Activated naive CD4-positive, alpha-beta T cell treated with anti-CD3 and anti-CD28 coated beads for 36 hours (primary cell): ENCODE measurements at places on chromosomes 16 and 17.

DNA sequence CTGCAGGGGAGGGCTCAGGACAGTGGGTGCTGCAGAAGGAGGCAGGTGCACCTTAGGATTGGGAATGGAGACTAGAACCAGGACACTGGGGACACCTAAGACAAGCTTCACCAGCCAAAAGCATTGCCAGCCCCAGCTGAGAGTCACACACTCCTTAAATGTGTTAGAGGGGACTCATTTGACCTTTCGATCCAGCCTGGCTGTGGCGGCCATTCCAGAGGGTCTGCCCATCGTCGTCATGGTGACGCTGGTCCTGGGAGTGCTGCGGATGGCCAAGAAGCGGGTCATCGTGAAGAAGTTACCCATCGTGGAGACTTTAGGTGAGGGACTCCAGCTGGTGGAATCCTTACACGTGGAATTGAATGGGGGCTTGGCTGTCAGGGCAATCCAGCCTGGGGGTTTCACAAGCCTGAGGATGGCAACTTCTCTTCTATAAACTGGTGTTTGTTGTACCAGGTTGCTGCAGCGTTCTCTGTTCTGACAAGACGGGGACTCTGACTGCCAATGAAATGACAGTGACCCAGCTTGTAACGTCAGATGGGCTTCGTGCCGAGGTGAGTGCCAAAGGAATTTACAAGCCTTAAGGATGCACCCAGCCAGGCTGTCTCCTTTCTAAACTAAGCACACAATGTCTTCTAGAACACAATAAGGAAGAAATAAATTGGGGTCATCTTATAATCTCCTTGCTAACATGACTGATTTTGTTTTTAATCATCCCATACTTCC lies 65.3 kb downstream of the MEAK7 start:
- peaks cover 8% of the 10 kb centered on the region for H3K27me3 ChIP-seq
- no peaks in the 10 kb centered on the region for H3K36me3 ChIP-seq
- DNase-seq = no peak
- no peaks in the 10 kb centered on the region for H3K4me1 ChIP-seq

GRCh38 chr17:49996495-49997300 lies 1.7 kb upstream of the DLX3 start:
- peaks cover 66% of the 10 kb centered on the region for H3K27me3 ChIP-seq
- H3K4me1 ChIP-seq = peaks cover 27% of the 10 kb centered on the region
- H3K4me3 ChIP-seq = peak overlapping the region; percentile 47
- no peaks in the 10 kb centered on the region for H3K36me3 ChIP-seq

GRCh38 chr17:56593086-56593645 lies 333 bp upstream of the NOG start:
- peak overlapping the region; percentile 79 for H3K4me3 ChIP-seq
- H3K4me1 ChIP-seq = peaks cover 23% of the 10 kb centered on the region
- no peaks in the 10 kb centered on the region for H3K27me3 ChIP-seq
- H3K27ac ChIP-seq = no peak overlapping the region

- H3K27ac ChIP-seq = no peak overlapping the region
- peaks cover 7% of the 10 kb centered on the region for H3K4me1 ChIP-seq
- no peak for DNase-seq
- no peaks in the 10 kb centered on the region for H3K36me3 ChIP-seq
- no peak overlapping the region for H3K4me3 ChIP-seq
These were observed 276.2 kb upstream of the IRX5 start for GRCh38 chr16:54654429-54654828.

- no peak for DNase-seq
- peaks cover 17% of the 10 kb centered on the region for H3K36me3 ChIP-seq
- H3K4me1 ChIP-seq = peaks cover 13% of the 10 kb centered on the region
- H3K4me3 ChIP-seq = peak within 1 kb of the TSS; percentile 83
These were observed at the start of gene RPUSD1 for GRCh38 chr16:787978-788398. Gene RPUSD1, minus strand, starts transcription at chr16:788381. Its CDS starts 644 bp downstream, at chr16:787737.

DNA sequence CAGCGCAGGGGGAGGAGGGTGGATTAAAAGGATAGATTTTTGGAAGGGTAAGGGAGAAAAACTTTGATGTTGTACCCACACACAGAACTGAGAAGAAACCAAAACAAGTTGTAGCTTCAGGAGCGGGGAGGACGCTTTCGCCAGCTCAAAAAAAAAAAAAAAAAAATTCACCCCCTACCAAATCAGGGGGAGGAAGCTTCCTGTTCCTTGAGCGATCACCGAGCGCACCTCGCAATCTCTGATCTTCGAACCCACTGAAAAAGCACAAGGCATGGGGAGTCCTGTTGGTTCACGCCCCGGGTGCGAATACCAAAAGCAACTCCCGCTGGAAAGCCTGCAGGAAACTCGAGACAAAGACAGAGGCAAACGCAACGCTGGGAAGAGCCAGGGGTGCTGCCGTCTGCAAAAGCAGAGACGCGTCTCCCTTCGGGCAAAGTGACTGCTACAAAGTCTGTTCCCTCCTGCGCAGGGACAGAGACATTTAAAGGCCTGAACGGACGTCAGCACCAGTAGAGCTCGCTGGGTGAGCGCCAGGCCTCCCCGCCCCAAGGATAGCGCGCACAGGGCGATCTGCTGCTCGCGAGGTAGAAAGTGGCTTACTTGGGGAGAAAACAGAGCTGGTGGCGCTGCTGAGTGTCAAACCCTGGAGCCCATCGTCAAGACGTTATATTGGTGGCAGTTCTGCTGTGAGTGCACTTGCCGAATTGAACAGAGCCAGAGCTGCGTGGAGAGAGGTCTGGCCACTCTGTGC lies 190.4 kb downstream of the USP22 start:
- peaks cover 15% of the 10 kb centered on the region for H3K4me1 ChIP-seq
- no peak overlapping the region for H3K27ac ChIP-seq
- peaks cover 40% of the 10 kb centered on the region for H3K27me3 ChIP-seq
- peak; percentile 28 for DNase-seq
- H3K36me3 ChIP-seq = no peaks in the 10 kb centered on the region
- H3K4me3 ChIP-seq = peak overlapping the region; percentile 68

DNA sequence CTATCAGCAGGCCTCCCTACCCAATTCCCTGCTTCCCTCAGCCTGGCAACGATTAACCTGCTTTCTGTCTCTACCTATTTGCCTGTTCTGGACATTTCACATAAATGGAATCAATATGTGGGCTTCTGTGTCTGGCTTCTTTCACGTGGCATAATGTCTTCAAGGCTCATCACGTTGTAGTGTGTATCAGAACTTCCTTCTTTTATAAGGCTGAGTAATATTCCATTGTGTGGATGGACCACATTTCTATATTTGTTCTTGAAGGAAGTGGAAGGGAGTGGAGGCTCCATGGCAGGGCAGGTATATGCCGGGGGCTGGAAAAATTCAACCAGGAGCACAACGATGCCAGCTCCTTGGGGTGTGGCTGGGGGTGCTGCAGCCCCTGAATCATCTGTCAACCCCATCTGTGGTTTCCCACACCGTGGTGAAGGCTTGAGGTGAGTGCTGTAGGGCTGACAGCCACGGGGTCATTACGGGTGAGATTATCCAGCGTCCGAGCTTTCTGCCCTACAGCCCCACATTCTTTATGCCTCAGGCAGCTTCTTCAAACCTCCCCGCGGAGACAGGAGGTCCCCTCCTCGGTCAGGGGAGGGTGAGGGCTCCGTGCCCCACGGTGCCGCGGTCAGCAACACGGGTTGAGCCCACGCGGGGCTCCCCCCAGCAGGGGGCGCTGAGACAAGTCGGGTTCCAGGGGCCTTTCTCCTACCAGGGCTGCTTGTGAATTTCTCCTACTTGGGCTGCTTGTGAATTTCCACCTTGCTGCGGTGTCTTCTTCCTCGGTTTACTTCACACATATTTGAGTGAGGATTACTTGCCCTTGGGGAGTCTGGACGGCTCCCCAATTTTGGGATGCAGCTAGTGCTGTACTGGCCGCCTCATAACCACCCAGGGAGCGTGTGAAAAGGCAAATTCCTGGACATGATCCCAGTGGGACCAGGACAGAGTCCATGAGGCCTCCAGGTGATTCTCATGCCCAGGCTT lies 18.3 kb upstream of the WFIKKN2 start:
- no peak overlapping the region for H3K4me3 ChIP-seq
- H3K27ac ChIP-seq = no peak overlapping the region
- no peaks in the 10 kb centered on the region for H3K27me3 ChIP-seq
- no peaks in the 10 kb centered on the region for H3K4me1 ChIP-seq

GRCh38 chr17:1232786-1233185 lies 37.5 kb upstream of the BHLHA9 start:
- no peak overlapping the region for H3K27ac ChIP-seq
- DNase-seq = no peak
- H3K4me3 ChIP-seq = no peak overlapping the region
- peaks cover 1% of the 10 kb centered on the region for H3K36me3 ChIP-seq
- peaks cover 9% of the 10 kb centered on the region for H3K4me1 ChIP-seq

- no peak for DNase-seq
- H3K27ac ChIP-seq = no peak overlapping the region
- H3K36me3 ChIP-seq = peaks cover 6% of the 10 kb centered on the region
- H3K4me1 ChIP-seq = no peaks in the 10 kb centered on the region
- H3K27me3 ChIP-seq = no peaks in the 10 kb centered on the region
These were observed 65.1 kb downstream of the NUP93 start for GRCh38 chr16:56795011-56795410.

DNA sequence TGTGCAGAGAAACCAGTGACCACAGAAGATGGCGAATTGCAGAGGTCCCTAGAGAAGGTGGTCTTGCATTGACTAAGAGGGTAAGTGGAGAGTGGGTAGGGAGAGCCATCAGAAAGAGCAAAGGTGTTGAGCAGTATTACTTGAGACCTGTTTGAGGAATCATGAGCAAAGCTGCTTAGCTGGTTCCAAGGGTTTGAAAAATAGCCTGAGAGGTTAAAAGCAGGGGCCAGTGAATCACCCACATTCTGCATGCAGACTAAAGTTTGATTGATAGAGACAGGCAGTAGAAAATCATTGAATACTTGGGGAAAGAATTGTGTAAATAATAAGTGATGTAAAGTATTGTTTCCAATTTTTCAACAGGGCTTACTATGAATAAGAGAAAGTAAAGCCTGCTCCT lies 34.0 kb upstream of the KCNJ16 start:
- H3K27me3 ChIP-seq = no peaks in the 10 kb centered on the region
- no peaks in the 10 kb centered on the region for H3K36me3 ChIP-seq
- no peak for DNase-seq
- H3K4me3 ChIP-seq = no peak overlapping the region
- no peaks in the 10 kb centered on the region for H3K4me1 ChIP-seq
- H3K27ac ChIP-seq = no peak overlapping the region

GRCh38 chr17:10754109-10754508 lies 24.3 kb upstream of the TMEM220 start:
- peak; percentile 42 for DNase-seq
- H3K4me1 ChIP-seq = no peaks in the 10 kb centered on the region
- H3K27me3 ChIP-seq = no peaks in the 10 kb centered on the region

DNA sequence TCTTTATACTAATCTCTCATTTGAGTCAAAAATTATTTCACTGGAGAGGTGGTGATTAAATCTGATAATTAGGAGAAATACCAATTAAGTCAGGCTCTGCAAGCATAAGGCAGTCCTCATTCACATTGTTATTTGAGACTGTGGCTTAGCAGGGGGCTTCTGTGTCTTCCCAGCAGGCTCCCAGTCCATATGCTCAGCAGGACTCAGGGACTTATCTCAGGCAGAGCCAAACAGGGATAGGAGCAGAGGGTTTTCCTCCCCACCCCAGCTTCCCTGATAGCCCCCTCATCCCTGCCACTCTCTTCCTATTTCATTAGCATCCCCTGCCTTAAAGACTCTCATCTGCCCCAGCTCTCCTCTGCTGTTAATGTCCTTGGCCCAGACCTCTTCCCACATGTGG lies 104.3 kb upstream of the DNAH9 start:
- no peak overlapping the region for H3K4me3 ChIP-seq
- H3K4me1 ChIP-seq = no peaks in the 10 kb centered on the region
- no peak overlapping the region for H3K27ac ChIP-seq
- no peak for DNase-seq
- H3K36me3 ChIP-seq = no peaks in the 10 kb centered on the region

GRCh38 chr17:39663688-39664580 lies 1.2 kb upstream of the TCAP start:
- peaks cover 22% of the 10 kb centered on the region for H3K4me1 ChIP-seq
- peaks cover 13% of the 10 kb centered on the region for H3K27me3 ChIP-seq
- no peak overlapping the region for H3K27ac ChIP-seq
- no peak overlapping the region for H3K4me3 ChIP-seq

DNA sequence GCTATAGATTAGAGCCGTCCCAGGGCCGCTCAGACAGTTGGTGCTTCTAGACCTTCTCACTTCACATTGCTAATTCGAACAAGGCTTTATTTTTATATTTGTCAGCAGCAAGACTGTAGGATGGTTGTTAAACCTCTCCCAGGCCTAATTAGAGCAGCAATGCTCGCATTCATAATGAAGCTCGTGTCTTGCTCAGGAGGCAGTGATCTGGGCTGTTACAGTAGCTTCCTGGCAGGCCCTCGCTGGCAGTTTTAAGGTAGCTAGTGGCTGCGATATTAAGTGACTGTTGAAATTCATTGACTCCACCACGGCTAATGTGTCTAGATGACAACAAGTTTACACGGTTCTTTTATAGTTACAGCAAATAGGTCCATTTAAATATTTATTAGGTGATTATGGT lies 23.2 kb upstream of the ANKFN1 start:
- H3K4me1 ChIP-seq = no peaks in the 10 kb centered on the region
- H3K36me3 ChIP-seq = no peaks in the 10 kb centered on the region
- no peak for DNase-seq
- no peak overlapping the region for H3K4me3 ChIP-seq
- H3K27me3 ChIP-seq = peaks cover 3% of the 10 kb centered on the region

DNA sequence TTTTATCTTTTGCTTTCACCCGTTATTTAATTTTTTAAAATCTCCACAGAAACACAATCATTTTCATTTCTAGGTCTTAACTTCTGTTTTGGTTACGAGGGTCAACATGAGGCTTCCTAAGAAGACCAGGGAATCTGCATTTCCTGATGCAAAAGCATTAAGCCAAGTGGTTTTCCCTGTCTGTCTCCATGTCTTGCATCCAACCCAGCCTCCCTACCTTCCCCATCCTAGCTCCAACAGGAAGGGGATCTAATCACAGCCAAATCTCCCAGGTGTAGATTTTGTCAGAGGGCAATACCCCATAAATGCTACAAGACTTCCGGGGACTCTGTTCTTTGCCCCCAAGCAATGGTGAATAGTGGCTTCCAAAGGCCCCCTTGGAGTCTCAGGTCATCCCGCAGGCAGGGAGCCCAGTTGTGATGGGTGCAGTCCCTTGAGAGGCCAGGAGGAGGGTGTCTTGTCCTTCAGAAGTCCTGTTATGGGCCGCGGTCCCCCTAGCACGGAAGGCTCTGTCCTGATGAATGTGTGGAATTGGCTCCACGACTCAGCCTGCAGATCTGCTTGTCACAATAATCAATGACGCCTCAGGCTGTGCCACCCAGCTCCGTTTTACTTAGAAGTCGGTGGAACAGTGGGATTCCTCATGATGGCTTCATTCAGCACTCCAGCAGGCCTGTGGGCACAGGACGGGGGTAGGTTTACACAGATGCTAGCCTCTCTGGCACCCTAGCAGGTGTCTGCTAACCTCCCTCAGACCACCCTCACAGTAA lies 141.1 kb downstream of the RGS9 start:
- no peak overlapping the region for H3K27ac ChIP-seq
- no peak overlapping the region for H3K4me3 ChIP-seq

- no peaks in the 10 kb centered on the region for H3K27me3 ChIP-seq
- DNase-seq = peak; percentile 61
- no peaks in the 10 kb centered on the region for H3K36me3 ChIP-seq
- peak overlapping the region; percentile 8 for H3K27ac ChIP-seq
- H3K4me1 ChIP-seq = peaks cover 44% of the 10 kb centered on the region
These were observed 12.1 kb downstream of the CFDP1 start for GRCh38 chr16:75420987-75421819.
